ENCODE measurements at places on chromosomes 5 and 9. TPM values are rescaled to one million over a fixed set of nuclear protein-coding genes. Genes with fewer than 3 reads are reported as not detected.
A peak's percentile ranks its signal among the peaks of the same experiment; 100 is the strongest.

The DNM1 gene
- total RNA-seq, result 18.9 TPM

The NR6A1 gene
- total RNA-seq, result 6.5 TPM

The TTC16 gene
- 0.16 TPM for total RNA-seq

The KIF20A gene
- total RNA-seq, result 2.1 TPM

The LHX3 gene
- 0.26 TPM for total RNA-seq

The PCDHB15 gene
- 0.68 TPM for total RNA-seq

The F2RL1 gene
- total RNA-seq, result 107 TPM

The NUTM2F gene
- total RNA-seq, result 0.24 TPM

The SNX30 gene
- total RNA-seq, result 15.4 TPM

The TLX3 gene
- total RNA-seq, result not detected

The LCN1 gene
- not detected for total RNA-seq

The ABLIM3 gene
- 21.4 TPM for total RNA-seq

GRCh38 chr5:113020461-113021273 is 44.1 kb downstream of the DCP2 start:
- no peak for DNase-seq

- no peak for DNase-seq
Observed at GRCh38 chr5:122701640-122702523, 73.0 kb upstream of the SNX2 start.

DNA sequence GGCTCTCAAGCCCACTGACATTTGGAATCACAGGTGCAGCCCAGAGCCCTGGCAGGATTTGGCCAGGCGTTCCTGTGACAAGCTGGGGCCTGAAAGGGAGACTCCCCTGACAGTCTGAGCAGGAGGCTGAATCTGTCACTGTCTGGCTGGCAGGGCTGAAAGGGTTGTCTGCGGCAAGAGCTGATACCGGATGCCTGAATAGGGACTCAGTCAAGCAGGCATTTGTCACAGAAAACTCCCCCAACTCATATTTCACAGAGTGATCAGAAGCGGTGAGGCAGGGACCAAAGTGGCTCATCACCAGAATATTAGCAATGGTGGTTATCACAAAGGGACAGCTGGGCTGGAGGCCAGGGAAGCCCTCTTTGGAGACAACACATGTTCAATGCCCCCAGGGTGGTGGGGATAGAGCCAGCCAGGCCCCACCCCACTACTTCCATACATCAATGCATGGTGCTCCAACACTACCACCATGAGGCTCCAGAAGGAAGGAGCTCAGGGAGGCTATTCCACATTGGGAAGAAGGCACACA is 295.5 kb downstream of the DTWD2 start:
- DNase-seq, result no peak

DNA sequence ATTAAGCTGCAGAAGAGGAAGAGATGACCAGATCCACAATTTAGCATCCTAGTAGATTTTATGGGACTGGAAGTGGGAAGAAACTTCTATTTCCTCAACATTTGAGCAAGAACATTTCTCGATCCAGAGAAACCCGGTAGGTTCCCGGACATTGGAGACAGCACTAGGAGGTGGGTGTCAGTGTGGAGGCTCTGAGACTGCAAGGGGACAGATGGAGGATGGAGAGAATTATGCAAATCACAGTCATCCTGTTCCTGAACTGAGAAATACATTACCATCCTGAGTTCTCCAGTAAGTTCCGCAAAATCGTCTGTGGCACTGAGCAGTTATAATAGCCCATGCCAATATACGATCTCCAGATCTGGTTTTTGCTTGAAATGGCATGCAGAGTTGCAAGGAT is 25.6 kb downstream of the GLDC start:
- DNase-seq, result no peak

GRCh38 chr5:149807614-149808013 is 77.5 kb downstream of the PPARGC1B start:
- DNase-seq, result no peak

DNA sequence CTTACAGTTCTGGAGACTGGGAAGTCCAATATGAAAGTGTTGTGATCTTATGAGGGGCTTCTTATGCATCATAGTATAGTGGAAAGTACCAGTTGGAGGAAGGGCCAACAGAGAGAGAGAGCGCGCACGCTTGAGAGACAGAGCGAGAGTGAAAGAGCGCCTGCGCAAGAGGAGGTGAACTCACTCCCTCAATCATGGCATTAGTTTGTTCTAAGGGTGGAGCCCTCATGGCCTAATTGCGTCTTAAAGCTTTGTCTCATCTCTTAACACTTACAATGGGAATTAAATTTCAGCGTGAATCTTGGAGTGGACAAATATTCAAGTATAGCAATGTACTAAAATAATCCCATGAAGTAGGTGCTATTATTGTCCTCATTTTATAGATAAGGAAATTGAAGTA is 303.2 kb downstream of the OSTF1 start:
- no peak for DNase-seq

- DNase-seq, result no peak
Observed at GRCh38 chr5:74895906-74896305, 29.7 kb upstream of the FAM169A start.

DNA sequence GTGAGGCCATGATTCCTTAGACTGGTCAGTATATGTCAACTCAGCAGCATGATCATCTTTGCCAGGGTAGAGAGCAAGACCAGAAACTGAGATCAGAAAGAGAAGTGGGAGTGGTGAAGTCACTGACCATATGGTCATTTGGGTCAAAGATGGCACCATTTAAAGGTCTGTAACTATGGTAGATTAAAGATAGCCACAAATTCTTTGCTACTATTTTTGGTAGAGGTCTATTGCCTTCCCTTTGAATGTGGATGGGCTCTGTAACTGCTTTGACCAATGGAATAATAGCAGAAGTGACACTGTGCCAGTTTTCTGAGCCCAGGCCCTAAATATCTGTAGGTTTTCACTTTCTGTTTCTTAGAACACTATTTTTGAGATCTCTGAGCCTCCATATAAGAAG is 117.6 kb downstream of the PCSK1 start:
- no peak for DNase-seq

- no peak for DNase-seq
Observed at GRCh38 chr5:169653091-169653490, 16.0 kb downstream of the DOCK2 start.

DNA sequence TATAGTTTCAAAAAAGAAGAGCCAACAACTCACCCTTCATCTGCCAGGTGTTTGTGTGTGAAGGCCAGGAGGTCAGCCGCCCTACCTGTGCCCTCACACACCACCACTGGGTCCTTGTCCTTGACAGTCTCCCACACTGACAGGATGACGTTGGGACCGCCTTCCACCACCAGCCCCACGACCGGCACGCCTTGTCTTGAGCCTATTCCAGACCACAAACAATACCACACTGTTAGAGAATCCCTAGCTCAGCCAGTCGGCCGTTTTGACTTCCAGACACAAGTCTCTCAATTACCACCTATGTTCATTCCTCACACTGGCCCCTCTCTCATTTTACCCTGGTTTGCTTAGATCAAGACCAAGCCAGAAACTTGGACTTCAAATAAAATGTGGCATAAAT is 66.1 kb downstream of the TRPM6 start:
- no peak for DNase-seq

- no peak for DNase-seq
Observed at GRCh38 chr5:171453988-171454387, 34.5 kb downstream of the FGF18 start.

- no peak for DNase-seq
Observed at GRCh38 chr9:23302281-23302680, 523.8 kb downstream of the ELAVL2 start.

DNA sequence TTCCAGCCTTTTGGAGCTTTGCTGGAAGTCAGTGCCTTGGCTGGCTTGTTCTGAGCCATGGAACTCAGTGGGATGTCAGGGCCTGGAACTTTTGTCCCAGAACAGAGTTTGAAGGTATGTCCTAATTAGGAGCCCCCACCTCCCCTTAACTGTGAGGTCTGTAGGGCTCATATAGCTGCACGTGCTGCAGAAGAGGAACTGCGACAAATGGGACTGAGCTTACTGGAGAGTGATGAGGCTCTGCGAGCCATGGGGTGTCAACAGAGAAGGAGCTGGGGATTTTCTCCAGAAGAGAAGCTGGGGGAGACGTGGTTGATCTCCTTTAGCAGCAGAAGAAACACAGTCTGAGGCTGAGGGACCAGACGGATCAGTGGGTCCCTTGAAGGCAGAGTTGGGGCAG is 10.9 kb downstream of the TMEM8B start:
- no peak for DNase-seq

DNA sequence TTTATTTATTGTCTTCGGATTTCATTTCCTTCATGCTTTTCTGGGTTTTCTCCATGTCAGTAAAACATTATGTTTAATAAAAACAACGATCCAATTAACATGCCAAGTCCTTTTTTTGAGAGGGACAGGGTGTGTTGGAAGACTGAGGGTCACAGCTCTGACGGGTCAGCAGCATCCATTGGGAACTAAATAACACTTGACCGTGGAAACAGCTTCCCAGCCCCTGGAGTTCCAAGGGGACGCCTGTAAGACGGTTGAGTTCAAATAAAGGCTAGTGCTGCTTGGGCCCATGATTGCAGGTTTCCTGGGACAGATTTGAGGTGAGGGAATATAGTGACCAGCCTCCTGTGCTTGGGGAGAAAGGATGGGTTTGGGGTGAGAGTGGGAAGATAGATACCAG is 30.4 kb upstream of the NEURL1B start:
- no peak for DNase-seq

DNA sequence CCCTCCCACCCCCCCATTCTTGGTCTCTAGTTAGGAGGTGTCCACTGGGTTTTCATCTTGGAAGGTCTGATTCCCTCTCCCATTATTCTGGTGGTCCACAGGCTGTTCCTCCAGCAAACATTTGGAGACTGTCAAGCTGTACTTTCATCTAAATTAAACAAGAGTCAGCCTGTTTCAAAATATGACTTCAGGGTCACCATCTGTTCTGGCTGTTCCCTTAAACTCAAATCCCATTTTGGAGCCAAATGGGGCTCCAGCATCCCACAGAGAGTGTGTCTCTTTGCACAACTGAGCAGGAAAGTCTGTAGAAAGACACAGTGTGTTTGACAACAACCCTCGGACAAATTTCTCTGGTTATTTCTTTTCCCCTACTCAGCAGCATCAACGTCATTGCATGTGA is 20.5 kb downstream of the COL15A1 start:
- no peak for DNase-seq

GRCh38 chr5:53019320-53019719 is 30.2 kb downstream of the ITGA2 start:
- DNase-seq, result no peak

GRCh38 chr9:87517732-87518131 is 20.1 kb downstream of the DAPK1 start:
- no peak for DNase-seq

GRCh38 chr5:95874246-95874645 is 51.7 kb upstream of the GLRX start:
- DNase-seq, result no peak

DNA sequence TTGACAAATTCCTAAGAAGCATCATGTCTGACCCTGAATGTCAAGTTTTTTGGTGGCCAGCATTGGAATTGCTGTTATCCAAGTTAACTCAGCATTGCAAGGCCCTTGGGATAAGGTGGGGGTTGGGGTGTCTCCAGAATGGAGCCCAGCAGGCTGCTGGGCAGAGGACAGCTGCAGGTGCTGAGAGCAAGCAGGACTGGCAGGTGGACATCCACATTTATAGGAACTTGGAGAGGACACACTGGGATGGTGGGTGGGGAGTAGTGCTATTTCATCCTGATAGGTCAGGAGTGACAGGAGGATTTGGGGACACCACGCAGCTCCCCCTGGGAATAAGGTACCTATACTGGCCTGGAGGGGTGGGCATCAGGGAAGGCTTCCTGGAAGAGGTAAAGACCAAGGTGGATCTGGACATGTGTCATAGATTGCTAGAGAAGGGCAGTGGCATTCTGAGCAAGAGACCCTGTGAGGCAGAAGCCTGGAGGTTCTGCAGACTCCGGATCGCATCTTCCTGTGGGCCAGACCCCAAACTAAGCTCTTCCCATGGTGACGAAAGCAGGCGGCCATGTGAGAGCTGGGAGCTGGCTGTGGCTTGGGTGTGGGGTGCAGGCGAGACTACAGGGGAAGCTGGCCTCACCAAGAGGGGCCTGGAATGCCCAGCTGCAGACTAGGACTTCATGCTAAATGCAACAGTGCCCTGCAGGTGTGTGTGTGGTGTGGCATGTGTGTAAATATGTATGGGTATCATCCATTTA is 148.1 kb downstream of the RGS3 start:
- no peak for DNase-seq

- no peak for DNase-seq
Observed at GRCh38 chr5:168649306-168649705, 70.1 kb upstream of the PANK3 start.

DNA sequence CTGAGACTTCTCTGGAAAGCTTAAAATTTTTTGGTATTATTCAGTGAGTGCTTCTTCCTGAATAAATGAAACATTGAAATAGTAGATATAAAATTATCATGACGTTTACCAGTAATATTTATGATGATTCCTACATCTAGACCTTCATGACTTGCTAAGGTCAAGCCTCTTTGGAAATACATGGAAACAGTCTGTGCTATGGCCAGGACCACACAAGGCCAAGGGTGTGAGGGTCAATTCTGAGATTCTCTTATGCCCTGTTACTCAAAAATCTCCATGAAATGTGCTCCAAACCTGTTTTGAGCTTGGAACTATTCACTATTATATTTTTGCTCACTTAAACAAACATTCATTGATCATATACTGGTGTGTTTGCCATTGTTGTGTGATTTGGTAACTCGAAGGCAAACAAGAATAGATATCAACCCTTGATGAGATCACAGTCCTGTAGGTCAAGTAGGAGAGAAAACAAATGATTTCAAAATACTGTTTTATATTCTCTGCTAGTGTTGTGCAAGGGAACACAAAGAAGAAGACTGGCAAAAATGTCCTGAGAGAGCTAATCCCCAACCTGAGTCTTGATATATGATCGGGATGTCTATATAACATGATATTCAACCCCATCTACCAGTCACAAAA is 1254.9 kb upstream of the DMAC1 start:
- no peak for DNase-seq

- peak; percentile 87 for DNase-seq
Observed at GRCh38 chr9:35690614-35691333, 1.0 kb upstream of the TPM2 start.

- DNase-seq, result no peak
Observed at GRCh38 chr5:153903321-153903720, 135.4 kb downstream of the FAM114A2 start.

DNA sequence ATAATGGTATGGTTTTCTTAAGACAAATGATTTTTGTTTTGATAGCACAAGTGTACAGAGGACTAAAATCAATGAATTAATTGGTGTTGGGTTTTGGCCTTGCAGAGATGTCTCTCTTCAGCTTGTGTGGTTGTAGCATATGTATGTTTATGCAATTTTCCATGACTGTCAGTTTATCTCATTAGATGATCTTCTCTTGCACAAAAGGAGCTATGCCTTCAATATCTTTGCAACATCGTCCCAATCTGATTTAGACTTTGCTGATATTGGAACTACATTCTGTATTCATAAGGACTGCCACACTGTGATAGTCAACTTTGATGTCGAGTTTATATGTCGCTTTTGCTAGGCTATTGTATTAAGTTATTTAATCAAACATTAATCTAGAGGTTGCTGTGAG is 140.0 kb upstream of the TAF11L2 start:
- no peak for DNase-seq

DNA sequence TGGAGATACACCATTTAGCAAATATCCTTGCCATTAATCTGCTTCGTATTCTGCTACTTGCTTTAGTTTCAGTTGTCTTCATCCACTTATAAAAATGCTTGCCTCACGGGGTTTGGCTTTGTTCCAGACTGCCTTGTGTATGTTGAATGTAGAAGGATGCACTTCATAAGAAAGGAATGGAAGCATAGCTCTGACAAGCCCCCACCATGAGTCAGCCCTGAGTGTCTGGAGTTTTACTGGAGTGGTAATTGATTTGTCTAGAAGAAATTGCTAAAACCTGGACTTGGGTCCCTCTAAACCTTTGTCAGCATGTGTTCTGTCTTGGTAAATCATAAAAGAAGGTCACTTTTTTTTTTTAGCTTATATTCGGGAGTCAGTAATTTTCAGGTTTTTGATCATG is 4.6 kb downstream of the TEX48 start:
- DNase-seq, result no peak

Data from suprapubic skin (tissue), 4 donors.